ENCODE measurements at places on chromosomes 2 and 18.

DNA sequence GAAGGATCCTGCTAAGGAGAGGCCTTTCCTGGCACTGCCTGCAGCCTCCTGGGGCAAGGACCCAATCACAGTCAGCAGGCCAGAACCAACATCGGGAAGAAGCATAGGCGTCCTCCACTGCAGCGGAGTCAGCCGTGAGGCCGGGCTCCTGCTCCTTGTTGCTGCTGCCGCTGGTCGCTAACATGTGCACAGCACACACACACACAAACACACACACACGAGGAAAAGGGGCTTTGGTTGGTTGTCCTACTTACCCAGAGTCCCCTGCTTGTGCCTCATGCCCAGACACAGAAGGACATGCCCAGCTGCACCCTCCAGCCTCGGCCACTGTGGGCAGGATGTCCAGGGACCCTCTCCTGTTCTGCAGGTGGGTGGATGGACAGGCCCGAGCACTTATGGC, 209.4 kb downstream of the GLI2 start:
- no peak for DNase-seq

- no peak for DNase-seq
Observed at GRCh38 chr2:78768016-78768415, 257.5 kb upstream of the REG3G start.

GRCh38 chr2:149224543-149224942, 105.8 kb upstream of the LYPD6 start:
- no peak for DNase-seq

DNA sequence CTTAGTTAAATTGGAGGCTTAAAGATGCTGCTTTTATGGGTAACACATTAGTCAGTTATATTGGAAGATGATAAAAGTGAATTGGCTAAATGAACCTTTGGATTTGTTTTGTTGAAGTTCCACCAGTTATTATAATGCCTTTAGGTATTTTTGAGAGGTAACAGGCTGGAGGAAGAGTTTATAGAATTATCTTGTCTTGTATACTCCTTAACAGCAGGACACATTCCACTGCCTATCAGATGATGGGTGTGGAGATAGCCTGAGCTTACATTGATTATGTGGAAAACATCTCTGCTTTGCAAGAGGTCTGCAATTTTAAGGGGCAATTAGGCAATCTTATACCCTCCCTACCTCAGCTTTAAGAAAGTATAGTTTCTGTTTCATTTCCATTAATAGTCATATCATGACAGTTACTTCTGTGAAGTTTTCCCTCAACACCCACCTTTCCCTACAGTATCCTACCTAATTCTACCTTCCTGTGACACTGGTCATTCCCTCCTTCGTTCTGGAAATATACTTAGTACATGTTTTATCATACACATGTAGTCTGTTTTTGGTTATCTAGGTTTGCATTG, 403.7 kb upstream of the SPRED2 start:
- DNase-seq: no peak

GRCh38 chr2:33126552-33126951, 179.8 kb downstream of the LTBP1 start:
- no peak for DNase-seq

DNA sequence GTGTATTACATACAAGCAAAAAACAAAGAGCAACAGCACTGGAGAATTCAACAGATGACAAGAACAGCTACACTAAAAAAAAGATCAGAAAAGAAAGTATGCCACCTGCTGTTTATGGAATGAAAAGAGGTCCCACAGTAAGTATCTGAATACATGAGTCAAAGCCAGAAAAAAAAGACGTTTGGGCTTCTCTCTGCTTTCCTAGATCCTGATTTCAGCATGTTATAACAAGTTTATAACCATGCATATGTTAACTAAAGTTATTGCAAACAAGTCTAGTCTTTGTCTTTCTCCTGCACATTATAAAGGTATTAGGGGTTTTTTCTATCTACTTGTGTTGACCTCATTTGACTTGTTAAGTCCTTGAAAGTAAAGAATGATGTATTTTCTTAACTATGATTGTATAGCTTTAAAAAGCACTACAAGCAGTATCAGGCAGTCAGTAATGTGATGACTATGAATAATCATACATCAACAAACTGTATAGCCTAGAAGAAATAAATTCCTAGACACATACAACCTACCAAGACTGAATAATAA, 108.5 kb upstream of the COL5A2 start:
- DNase-seq: peak; percentile 49

DNA sequence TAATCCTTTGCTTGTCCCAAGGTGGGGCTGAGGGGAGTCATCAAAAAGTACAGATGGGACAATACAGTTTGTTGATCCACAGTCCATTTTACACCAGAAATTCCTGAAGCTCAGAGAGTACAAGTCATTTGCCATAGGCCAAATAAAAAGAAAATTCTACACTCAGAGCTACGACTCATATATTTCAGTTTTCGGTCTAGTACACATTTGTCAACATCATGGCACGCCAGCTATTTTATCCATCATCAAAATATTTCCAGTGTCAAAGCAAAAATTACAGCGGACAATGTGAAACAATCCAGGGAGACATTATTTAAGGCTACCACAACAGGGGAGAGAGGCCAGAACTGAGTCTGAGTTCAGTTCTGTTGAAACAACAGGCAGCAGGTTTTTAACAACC, 587.5 kb upstream of the DSEL start:
- no peak for DNase-seq

GRCh38 chr18:34867520-34867919, 157.4 kb downstream of the DTNA start:
- DNase-seq: no peak

- DNase-seq: no peak
Observed at GRCh38 chr2:182266909-182267308, 159.9 kb downstream of the PDE1A start.

DNA sequence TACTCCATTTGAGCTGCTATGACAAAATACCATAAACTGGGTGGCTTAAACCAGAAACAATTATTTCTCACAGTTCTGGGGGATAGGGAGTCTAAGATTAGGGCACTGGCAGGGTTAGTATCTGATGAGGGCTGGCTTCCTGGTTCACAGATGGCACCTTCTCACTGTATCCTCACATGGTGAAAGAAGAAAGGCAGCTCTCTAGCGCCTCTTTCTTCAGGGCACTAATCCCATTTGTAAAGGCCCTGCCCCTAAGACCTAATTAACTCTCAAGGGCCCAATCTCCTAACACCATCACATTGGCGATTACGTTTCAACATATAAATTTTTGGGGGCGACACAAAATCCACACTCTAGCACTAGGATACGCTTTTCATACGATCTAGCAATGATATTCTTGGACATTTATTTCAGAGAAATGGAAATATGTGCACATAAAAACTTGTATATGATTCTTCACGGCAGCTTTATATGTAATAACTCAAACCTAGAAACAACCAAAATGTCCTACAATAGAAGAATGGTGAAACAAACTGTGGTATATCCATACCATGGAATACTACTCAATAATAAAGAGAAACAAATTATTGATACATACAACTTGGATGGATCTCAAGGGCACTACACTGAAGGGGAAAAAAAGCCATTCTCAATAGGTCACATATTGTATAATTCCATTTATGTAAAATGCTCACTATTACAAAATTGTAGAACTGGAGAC, 111.0 kb downstream of the BCL2L11 start:
- no peak for DNase-seq

- DNase-seq: no peak
Observed at GRCh38 chr2:215772003-215772402, 241.3 kb downstream of the MREG start.

- DNase-seq: peak; percentile 90
Observed at GRCh38 chr2:238169708-238170251, 11.0 kb downstream of the ERFE start.

DNA sequence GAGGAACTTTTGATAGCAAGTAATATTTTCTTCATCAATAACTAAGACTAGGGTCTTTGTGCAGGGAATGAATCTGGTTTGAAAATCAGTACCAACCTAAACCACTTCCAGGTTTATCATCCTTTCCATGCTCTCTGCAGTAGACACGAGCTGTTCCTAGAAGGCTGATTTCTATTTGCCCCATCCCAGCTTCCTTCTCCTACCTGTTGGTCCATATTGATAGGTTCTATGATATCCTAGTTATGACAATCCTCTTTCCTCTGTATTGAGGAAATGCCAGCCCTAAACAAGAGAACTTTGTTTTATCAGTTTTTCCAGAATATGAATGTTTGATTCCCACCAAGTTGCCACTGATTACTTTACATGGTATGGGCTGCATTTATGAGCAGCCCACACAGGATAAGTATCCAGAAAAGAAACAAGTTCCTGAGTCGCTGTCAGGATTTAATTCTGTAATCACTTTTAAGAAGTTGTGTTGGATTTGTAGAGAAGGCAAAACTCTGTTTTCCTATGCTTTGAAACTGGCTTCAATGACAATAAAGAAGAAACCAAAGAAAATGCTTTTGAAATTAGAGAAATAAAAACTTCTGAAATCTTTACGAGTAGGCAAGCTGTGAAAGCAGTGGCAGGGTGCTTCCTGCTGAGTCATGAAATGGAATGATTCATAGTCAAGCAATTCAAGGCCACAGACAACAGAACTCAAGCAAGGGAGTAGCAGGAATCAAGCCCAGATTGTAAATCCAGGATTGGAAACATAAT, 37.3 kb upstream of the TANK start:
- peak; percentile 85 for DNase-seq

DNA sequence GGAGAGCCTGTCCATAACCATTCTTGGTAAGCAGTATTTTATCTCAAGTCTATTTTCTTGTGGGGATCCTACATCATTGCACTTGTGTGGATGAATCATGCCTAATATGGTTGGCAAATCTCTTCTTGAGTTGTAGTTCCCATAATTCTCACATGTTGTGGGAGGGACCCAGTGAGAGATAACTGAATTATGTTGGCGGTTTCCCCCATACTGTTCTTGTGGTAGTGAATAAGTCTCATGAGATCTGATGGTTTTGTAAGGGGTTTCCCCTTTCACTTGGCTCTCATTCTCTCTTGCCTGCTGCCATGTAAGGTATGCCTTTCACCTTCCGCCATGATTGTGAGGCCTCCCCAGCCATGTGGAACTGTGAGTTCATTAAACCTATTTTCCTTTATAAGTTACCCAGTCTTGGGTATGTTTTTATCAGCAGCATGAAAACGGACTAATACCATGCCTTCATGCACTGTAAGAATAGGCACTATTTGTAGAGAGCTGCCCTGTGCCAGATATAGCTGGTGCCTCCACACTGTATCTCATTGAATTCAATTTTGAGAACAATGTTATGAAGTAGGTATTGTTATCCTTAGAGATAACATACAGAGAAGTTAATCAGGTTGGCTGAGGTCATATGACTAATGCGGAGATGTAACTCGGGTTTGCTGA, 148.3 kb downstream of the PLCL1 start:
- no peak for DNase-seq

GRCh38 chr2:146874260-146874658, 970.6 kb upstream of the ACVR2A start:
- DNase-seq: peak; percentile 13

DNA sequence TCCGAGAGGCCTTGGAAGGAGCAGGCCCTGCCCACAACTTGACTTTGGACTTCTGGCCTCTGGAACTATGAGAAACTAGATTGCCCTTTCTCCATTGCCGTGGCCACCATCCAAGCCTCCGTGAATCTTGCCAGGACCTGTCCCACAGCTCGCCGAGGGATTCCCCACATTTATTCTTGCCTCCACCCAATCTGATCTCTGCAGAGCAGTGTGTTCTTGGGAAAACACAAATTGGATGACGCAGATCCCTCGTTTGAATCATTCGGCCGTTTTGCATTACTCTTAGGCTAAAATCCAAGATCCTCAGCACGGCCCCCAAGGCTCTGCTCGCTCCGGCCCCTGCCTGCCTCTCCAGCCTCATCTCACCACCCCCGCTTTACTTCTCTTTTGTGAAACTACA, 364.2 kb downstream of the ZNF516 start:
- DNase-seq: no peak

GRCh38 chr2:44244135-44244871, 31.0 kb upstream of the SLC3A1 start:
- DNase-seq: peak; percentile 74

GRCh38 chr18:11339188-11339775, 189.9 kb upstream of the PIEZO2 start:
- DNase-seq: peak; percentile 11

GRCh38 chr18:79519751-79520477, 124.2 kb downstream of the NFATC1 start:
- DNase-seq: no peak

DNA sequence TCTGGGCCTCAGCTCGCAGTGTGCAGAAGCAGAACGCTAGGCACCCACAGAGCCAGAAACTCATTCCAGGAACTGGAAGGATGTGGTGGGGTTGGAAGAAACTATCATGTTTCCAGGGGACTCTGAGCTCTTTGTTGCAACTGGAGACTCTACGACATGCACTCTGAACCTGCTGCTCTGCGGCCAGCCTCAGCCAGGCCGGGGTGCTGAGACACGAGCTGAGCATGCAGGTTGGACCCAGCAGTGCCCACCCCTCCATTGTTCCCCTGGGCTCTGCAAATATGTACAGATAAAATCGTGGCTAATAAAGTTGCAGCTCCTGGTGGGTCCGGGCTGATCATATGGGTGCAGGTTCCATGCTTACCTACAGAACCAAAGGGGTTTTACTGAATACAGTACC, 37.6 kb upstream of the ARL4C start:
- DNase-seq: no peak

GRCh38 chr2:81445176-81445575, 1140.6 kb upstream of the LRRTM1 start:
- DNase-seq: no peak

DNA sequence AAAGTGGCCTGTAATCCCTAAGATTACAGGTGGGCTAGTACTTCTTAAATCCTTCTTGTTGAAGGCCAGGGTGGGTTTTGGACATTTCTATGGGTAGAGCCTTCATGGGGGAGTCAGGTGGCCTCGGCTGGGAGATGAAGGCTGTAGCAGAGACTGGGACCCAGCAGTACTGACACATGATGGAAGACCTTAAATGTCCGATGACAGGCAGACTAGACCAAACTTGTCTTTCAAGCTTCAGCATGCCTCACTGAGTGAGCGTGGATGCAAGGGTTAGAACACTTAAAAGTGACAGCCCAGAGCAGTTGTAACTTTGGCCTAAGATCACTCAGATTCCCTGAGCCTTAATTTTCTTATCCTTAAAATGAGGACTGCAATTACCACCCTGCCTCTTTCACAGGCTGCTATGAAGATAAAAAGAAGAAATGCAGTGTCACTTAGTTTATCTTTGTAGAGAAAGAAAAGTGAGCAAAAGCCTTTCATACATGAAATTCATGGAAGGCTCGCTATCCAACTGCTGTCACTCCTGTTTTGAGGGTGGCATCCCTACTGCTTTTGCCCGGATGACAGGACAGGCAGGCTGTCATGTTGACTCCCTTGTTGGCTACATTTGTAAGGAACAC, 19.5 kb downstream of the PLEK start:
- DNase-seq: no peak

DNA sequence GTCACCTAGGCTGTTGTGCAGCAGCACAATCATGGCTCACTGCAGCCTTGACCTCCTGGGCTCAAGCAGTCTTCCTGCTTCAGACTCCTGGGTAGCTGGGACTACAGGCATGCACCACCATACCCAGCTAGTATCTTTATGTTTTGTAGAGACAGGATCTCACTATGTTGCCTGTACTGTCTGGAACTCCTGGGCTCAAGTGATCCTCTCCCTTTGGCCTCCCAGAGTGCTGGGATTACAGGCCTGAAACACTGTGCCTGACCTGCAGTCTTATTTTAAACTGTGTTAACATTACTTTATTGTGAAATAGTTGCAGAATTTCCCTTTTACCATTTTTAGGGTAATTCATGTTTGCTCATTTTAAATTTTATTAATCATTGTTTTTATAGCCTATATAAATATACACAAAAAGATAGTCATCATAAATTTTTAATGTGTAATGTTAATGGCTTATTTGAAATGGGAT, 24.6 kb downstream of the EML4 start:
- DNase-seq: no peak
